AG09309 (cell line): ENCODE measurements at places on chromosomes 7 and 10.

- no peak for DNase-seq
Observed at GRCh38 chr7:605661-606450, 86.2 kb upstream of the PDGFA start.

- no peak for DNase-seq
Observed at GRCh38 chr10:59036311-59037017, 140.0 kb upstream of the PHYHIPL start.

DNA sequence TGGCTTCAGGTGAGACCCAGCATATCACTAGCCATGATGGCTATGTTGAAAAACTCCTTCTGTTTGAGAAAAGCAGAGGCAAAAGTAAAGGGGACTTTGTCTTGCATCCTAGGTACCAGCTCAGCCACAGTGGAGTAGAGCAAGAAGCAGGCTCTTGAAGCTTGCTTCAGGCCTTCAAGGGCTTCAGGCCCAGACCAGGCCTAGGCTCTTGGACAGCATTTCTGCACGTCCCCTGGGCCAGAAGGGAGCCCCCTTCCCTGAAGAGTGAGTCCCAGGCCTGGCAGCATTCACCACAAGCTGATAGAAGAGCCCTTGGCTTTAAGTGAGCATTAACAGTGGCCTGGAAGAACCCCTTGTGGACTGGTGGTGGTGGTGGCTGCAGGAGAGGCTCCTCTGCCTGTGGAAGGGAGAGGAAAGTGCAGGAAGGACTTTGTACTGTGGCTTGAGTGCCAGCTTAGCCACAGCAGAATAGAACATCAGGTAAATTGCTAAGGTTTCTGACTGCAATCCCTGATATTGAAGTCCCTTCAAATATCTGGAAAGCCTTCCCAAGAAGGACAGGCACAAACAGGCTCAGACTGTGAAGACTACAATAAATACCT, 28.1 kb upstream of the FAM171A1 start:
- DNase-seq, result no peak

DNA sequence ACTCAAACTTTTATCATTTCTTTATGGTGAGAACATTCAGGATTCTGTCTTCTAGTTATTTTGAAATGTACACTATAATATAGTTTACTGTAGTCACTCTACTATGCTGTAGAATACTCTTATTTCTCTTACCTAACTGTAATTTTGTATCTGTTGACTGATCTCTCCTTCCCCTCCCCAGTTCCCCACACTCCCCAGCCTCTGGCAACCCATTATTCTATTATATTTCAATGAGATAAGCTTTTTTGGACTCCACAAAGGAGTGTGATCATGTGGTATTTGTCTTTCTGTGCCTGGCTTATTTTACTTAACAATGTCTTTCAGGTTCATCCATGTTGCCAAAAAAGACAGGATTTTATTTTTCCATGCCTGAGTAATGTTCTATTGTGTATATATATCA, 71.4 kb upstream of the DYNC1I1 start:
- DNase-seq, result no peak

GRCh38 chr7:129225931-129226572, 1.2 kb downstream of the AHCYL2 start:
- DNase-seq, result no peak

DNA sequence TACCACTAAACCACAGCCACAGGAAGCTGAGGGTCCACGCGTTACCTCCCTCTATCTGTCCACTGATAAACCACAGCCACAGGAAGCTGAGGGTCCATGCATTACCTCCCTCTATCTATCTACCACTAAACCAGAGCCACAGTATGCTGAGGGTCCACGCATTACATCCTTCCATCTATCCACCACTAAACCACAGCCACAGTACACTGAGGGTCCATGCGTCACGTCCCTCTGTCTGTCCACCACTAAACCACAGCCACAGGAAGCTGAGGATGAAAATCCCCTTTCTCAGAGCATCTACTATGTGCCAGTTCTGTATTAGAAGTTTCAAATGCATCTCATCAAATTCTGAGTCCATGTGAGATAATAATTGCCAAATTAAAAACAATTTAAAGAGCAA, 589.3 kb downstream of the DNAJB6 start:
- no peak for DNase-seq

DNA sequence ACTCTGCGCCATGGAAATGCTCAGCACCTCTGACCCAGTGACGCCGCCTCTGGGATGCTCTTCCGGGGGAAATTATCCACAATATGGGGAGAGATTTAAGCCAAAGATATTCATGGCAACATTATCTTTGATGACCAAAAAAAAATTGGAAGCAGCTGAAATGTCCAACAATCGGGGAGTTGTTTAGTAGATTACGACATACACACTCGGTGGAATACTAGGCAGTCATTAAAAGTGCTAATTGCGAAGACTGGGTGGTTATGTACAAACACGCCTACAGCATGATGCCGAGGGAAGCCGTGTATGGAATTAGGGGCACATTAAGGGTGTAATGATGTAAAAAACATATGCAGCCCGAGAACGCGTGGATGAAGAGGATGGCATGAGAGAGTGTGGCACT, 75.2 kb downstream of the UNCX start:
- no peak for DNase-seq

DNA sequence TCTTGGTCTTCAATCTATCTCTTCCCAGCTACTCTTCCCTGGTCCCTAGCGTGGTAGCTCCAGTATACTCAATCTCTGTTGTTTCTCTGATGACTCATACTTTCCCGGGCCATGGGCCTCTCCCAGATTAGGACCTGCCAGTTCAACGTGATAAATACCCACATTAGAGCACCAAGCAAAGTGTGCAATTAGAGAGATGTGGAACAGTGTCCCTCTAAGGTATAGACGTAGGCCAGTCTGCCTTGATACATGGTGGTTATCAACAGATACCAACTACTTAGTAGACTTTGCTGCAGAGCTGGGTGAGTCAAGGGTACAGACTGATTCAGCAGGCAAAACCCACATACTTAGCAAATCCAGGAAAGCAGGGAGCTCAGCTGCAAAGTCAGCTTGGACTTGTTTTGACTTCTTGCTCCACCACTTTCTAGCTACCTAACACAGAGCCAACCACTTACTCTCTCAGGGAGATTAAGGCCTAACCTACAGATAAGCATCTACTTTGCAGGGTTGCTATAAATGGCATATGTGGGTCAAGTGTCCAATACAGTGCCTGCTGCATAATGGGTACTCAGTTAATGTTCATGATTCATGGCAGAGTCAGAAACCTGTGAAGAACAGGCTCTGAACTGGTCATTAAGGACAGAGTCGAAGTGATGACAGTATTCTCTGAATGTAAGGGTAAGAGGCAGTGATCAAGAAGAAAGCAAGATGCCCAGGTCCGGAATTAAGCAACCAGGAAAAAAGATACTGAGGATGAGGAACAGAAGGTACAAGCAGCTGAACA, 176.1 kb downstream of the CHN2 start:
- DNase-seq, result no peak

DNA sequence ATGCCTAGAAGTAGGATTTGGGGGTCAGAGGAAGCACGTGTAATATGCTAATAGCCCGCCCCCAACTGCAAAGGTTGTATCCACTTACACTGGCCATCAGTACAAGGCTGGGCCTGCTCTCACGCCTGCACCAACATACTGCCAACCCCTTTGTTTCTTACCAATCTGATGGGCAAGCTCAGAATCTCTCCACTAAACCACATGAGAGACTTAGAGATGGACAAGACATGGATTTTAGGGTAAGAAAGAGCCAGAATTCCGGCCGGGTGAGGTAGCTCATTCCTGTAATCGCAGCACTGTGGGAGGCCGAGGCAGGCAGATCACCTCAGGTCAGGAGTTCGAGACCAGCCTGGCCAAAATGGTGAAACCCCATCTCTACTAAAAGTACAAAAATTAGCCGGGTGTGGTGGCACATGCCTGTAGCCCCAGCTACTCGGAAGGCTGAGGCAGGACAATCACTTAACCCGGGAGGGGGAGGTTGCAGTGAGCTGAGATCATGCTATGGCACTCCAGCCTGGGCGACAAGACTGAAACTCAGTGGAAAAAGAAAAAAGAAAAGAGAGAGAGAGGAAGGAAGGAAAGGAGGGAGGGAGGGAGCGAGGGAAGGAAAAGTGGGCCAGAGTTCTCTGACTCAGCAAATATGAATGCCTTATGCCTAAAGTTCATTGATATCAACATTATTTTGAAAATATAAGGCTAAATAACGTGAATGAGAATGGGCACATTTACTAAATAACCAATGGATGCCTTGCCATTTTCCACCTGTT, 162.2 kb downstream of the SLIT1 start:
- no peak for DNase-seq

GRCh38 chr7:85119934-85120333, 66.9 kb downstream of the SEMA3D start:
- no peak for DNase-seq

DNA sequence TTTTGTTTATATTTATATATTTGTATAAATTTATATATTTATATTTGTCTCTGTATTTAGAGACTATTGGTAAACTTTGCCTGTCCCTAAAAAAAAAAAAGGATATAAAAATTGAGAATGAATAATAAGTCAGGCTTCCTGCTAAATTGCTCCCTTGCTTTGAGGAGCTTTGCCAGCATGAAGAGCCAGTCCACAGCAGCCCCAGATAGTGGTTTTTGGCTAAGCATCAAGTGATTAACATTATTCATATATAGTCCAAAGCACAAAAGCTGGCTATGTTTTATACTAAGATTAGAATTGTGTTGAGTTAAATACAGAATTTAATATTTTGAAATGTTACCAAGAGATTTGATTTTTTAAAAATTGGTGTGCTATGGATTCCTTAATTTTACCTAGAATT, 264.9 kb upstream of the FERD3L start:
- DNase-seq, result peak; percentile 33

DNA sequence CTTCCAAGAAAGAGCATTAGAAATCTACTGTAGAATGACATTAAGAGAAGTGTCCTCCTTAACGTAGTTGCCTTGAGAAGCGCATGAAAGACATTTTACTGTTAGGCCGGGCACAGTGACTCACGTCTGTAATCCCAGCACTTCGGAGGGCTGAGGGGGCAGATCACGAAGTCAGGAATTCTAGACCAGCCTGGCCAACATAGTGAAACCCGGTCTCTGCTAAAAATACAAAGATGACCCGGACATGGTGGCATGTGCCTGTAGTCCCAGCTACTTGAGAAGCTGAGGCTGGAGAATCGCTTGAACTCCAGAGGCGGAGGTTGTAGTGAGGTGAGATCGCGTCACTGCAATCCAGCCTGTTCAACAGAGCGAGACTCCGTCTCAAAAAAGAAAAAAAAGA, 28.9 kb downstream of the TARP start:
- no peak for DNase-seq

GRCh38 chr10:66832781-66833422, 92.9 kb upstream of the LRRTM3 start:
- DNase-seq, result no peak

DNA sequence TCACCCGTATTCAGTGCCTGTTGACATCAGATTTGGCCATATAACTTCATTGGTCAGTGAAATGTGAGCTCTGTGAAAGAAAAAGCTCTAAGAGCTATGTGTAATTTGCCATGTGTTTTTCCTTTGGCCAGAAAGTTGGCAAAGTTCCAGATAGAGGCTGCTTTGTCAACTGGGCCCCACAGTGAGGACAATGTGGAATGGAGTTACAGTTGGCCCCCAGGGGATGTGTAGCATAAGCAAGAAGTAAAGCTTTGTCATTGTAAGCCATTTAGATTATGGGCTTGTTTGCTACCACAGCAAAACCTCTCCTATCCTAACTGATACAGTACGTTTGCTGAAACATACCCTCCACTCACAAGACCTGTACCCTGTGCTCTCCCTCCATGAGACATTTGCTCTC, 119.1 kb upstream of the HABP2 start:
- DNase-seq, result no peak

DNA sequence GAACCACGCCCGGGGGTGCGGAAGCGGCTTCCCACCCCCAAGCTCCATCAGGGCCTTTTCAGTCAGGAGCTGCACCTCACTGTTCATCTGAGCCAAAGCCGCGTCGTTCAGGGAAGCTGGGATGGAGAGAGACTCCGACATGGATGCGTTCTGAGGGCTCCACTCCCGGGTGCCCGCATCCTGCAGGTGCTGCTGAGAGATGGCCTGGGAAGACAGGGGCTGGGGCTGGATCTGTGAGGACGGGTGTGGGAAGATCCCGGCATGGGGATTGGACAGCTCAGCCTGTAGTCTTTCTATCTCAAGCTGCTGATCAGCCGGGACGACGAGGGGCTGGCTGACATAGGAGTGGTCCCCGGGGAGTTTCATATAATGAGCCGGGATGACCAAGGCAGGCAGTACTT, 45.0 kb upstream of the NMT2 start:
- no peak for DNase-seq

DNA sequence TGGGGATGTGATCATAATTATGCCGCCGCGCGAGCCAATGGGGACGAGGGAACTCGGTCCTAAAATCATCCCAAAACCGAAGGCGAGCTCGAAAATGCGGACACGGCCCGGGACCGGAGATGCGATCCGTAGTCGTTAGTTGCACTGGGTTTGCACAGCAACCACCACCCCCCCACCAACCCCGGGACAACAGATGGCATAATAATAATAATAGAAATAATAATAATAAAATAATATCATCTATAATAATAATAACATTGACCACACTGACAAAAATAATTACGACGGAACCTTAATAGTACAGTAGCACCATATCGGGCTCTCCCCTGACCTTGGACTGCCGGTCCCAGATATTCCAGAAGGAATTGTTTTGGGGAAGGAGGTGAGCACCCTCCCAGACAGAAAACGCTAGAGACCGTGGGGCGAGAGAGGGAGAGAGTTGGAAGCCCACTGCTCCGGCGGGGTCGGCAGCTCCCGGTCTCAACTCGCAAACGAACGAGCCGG, 1.1 kb upstream of the EMX2 start:
- DNase-seq, result no peak

DNA sequence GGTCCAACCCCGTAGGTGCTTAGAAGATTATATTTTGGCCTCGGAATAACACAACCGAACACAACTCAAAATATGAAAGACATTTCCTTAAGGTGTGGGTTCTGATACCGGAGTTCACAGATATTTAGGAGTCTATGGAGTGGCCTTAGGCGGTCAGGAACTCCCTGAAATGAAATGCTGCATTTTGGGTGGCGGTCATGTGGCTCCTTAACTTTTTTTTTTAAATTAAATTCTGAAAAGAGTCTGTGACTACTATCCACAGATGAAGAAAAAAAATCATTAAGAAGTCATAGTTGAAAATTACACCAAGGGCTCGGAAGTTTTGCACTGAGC, 290.9 kb upstream of the NFE2L3 start:
- DNase-seq, result no peak

- no peak for DNase-seq
Observed at GRCh38 chr10:121154310-121154709, 303.1 kb downstream of the WDR11 start.

DNA sequence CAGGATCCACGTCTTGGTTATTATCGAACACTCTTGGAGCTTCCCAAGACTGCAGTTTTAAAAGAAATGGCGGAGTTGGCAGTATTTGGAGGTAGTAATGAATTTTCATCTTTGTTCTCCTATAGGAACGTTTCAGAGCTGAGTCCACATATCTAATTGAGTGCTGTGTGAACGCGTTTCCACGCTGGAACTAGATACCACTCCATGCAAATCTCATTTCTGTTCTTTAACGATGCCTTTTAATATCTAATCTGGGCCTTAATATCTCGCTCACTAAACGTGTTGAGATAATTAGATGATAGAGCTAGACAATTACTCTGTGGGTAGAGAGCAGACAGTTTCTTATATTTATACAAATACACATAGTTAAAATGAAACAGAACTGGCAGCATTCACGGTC, 523.6 kb downstream of the DNAJB6 start:
- DNase-seq, result no peak
